ENCODE measurements at places on chromosomes 12 and 14.

DNA sequence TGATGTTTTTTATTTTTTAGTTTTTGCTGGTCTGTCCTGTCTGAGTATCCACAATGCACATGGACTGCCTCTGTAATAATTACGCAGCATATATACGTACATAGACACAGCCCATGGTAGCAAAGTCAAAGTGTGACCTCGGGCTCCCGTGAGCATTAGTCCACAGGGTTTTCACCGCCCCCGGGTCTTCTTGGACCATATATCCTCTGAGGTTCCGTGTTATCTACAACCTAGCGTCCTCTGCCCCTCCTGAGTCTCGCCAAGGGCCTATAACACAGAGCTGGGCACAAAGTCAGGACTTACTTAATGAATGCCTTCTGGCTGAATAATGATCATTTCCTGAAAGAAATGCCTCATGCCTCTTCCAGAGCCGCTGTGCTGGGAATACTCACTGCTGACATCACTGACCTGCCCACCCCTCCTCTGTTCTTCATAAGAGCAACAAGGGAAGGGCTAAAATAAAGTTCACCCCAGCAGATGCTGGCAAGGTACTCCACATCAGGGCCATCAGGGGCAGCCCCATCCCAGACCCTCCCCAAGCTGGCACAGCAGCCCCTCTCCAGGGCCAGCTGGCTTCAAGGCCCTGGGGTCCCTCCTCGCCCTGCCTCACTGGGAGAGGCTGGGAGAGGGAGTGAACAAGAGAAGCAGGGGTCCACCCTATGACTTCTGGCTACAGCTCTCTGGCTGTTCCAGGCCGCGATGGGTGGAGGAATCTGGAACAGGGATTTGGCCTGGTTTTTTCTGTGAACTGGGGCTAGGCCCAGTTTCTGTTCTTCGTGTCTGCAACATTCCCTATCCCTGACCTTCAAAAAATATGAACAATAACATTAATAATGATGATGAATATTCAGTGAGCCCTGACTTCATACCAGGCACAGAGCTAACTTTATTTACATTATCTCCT is 7.9 kb downstream of the HDAC7 start:
- no peak for DNase-seq

DNA sequence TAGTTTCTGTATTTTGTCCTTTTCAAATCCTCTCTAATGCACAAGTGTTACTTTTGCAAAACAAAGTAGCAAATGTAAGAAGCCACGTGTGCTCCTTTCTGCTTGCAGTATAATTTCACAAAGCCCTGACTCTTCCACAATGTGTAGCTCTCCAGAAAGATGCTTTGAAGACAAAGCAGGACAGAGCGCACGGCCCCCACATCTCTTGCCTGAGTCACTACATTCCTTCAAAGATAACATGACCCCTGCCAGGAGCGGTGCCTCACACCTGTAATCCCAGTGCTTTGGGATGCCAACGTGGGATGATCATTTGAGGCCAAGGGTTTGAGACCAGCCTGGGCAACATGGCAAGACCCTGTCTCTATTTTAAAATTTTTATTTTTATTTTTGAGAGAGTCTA is 40.5 kb downstream of the JAG2 start:
- no peak for DNase-seq

DNA sequence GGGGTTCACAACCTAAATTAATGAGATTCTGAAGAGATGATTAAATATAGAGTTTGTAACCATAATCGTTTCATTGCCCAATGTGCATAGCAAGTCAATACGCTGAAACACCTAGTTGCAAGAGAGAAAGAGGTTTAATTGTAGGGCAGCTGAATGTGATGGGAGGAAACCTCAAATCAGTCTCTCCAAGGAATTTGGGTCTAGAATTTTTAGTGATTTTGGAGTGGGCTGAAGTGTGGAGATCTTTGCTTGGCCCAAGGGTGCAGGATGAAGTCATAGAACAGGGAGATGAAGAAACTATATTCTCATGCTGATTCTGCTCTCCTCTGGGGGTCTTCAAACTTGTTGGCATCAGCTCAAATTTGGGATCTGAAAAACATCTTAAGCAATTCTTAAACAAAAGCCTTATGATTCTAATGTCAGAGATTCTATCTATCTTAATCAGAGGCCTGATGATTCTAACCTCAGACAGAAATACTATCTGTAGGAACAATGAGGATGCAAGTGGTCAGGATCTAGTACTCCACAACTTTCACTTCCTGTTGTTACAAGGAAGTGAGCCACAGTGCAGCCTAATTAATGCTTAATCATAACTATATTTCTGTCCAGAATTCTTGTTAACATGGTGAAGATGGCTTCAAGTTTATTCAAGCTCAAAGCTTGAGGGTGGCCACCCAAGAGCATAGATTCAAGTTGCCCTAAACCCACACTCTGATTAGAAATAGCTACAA is 80.2 kb upstream of the FUT8 start:
- no peak for DNase-seq

- DNase-seq = no peak
These were observed 67.0 kb downstream of the ANKRD9 start for GRCh38 chr14:102442241-102443211.

DNA sequence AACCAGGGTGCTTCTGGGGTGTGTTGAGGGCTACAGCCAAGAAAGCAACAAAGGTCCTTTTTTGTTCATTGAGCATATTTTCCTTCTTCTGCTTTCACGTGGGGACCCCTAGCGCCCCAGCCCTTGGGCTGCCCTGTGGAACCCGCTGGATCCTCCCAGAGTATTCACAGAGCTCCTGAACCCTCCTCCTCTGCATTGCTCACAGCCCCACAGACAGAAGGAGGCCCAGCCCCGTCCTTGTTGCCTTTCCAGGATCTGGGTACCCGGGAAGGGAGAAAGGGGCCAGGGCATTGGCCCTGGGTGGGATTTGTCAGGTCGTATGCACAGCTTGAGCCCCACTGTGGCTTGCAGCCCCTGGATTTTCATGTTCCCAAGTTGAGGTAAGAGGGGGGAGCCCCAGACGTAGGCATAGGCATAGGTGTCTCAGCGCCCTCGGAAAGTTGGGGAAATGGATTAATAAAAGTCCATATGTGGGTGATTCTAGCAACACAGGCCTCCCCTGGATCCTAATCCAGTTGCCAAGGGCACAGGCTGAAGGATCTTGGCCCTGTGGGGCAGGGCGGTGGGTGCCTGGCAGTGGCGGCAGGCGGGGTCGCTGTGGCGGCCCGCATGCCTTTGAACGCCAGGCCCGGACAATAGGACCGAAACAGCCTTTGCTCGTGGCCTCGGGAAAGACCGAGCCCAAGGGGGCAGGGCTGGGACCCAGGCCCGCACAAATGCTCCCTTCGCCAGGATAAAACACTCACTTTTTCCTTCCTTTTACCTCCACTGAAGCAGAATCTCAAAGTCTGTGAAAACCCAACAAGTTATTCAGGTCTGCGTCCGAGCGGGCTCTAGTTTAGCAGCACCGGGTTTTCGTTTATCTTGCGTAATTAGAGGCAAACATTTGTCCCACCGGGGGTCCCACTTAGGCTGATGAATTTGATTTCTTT is 3.0 kb upstream of the HOXC10 start:
- no peak for DNase-seq

- DNase-seq = no peak
These were observed at the start of gene CCDC60 for GRCh38 chr12:119334430-119335170. CCDC60 (plus strand) TSS chr12:119334729; CDS start chr12:119335177, 448 bp downstream.

DNA sequence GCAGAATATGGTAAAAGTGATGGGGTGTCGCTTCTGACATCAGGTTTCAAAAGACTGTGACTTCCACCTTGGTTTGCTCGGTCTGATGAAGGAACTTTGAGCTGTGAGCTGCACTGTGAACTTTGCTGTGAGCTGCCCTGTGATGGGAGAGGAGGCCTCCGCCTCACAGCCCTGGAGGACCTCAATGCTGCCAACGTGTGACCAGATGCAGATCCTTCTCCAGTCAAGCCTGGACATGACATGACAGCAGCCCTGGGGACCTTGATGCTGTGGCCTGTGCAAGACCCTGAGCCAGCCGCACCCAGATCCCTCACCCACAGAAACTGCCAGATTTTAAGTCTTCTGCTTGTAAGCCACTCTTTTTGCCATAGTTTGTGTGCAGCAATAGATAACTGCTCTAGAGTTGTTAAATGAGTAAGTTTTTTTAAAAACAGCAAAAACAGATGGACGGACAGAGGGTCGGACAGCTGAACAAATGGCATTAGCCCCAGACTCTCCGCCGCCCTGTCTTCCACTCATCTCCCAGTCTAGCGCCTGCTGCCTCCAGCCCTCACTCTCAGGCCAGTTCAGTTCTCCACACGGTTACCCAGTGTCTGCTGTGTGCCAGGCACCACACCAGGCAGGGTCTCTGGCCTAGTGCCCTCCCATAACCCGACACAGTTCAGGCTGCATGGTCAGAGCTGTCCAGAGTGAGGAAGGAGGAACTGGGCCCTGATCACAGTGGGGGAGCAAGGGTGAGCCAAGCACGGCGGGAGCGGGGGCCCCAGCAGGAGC is 13.1 kb upstream of the LRTM2 start:
- no peak for DNase-seq

DNA sequence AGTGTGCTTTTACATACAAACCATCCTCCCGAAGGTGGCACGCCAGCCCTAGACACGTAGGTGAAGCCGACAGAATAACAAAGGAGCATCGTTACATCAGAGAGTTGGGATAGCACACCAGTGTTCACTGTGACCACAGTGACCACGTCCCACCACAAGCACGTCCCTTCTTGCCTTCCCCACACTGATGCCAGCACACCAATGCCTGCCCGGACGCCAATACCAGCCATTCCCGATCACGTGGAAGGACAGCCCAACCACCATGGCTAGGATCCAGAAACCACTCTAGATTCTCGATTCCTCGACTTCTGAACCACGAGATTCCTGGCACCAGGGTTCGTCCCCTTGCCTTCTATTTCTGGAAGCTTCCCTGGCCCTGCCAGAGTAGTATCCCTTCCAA is 48.0 kb upstream of the GPR68 start:
- DNase-seq = no peak

- no peak for DNase-seq
These were observed 9.8 kb upstream of the KCNA5 start for GRCh38 chr12:5033883-5034282.

GRCh38 chr14:24508155-24508840 is at the start of gene CMA1:
CMA1 (minus strand) TSS chr14:24508265; CDS start chr14:24508235, 30 bp downstream.
- DNase-seq = no peak

DNA sequence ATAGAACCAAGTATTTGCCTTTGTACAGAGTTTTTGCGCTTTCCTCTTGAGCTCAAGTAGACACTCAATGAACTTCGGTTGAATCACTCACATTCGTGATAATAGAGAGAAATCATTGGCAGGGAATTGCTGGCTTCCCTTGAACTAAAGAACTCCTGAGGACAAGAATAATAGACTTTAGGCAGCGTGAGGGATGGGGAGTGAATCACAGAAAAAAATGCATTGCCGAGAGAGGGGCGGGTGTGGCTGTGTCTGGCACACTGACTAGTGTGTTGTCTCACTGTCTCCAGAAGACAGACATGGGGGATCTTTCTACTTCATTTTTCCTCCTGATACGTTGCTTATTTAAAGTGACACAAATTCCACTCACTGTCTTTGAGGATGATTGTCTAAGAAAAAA is 805.2 kb downstream of the BCL11B start:
- DNase-seq = no peak

DNA sequence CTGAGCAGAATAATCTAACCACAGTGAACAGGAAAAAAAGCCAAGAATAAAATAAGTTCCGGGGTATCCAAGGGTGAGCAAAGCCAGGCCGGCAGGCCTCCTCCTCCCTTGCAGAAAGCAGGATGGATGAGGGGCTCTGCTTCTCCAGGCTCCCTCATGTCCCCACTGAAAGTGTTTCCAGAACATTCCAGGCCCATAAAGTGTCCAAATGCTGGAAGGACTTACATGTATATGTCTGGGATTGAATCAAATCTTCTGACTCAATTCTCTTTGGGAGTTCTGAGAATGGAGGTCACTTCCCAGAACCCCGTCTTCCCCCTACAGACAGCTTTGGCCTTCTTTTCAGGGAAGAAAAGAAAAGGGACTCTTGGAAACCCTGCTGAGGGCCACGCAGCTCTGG is 25.0 kb upstream of the BDKRB1 start:
- DNase-seq = no peak

- no peak for DNase-seq
These were observed 105.1 kb downstream of the ARF6 start for GRCh38 chr14:49997991-49998390.

DNA sequence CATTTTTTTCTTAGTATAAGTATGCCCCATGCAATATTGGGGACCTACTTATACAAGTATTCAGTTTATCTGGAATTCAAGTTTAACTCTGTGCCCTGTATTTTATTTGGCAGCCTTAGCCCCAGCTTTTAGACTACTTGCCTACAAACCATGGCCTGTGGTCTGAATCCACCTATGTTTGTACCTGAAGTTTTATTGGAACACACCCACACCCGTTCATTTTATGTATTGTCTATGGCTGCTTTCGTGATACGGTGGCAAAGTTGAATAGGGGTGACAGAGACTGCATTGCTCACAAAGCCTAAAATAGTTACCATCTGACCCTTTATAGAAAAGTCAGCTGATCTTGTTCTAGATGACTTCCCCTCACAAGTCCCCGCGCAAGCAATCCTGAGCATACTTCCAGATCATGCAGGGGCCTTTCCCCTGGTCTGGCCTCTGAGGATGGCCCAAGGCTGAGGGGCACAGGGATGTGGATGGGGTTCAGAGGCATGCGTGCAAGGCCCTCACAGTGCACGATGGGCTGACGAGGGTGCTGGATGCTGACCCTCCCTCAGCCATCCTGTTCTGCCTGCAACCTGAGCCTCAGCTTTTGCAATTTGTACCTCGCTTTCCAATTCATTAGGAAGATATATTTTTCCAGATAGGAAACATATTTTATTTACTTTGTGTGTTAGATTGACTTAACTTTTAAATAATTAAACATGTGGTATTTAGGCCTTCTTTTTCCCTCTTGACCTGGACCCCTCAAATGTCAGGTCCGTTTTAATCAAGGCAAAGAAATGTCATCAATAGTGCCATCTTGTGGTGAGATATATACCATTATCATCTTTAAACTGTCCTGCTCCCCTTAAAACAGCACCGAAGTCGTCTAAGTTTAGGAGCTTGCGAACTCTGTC is 527.3 kb upstream of the CCDC196 start:
- no peak for DNase-seq

GRCh38 chr14:59146484-59146883 is 42.0 kb upstream of the DAAM1 start:
- no peak for DNase-seq

- no peak for DNase-seq
These were observed 223.9 kb upstream of the DAAM1 start for GRCh38 chr14:58964598-58964928.

- no peak for DNase-seq
These were observed 40.1 kb downstream of the CACNA1C start for GRCh38 chr12:2092890-2093289.

GRCh38 chr14:49971156-49972130 is 78.6 kb downstream of the ARF6 start:
- no peak for DNase-seq
